HFFc6 (cell line): ENCODE measurements at places on chromosomes 13 and 19. TPM values are rescaled to one million over a fixed set of nuclear protein-coding genes. Genes with fewer than 3 reads are reported as not detected.
A peak's percentile ranks its signal among the peaks of the same experiment; 100 is the strongest.

GRCh38 chr13:60944016-60944415, 471.6 kb downstream of the PCDH20 start:
- no peak for DNase-seq

DNA sequence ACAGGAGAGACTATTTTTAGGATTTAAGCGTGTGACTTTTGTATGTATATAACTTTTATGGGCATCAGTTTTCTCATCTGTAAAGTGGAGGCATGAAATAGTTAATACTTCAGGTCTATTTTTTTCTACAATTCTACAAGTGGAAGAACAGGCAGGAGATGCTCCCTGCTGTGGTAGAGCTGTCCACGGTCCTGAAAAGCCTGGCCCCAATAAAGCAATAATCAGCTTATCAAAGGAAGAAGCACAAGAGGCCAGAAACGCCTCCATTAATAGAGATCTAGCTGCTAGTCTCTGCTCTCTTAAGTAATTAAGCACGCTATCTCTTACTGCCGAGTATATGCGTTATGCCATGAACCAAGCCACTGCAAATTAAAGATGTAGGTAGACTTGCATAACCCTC, 28.0 kb upstream of the WASF3 start:
- peak; percentile 41 for DNase-seq

DNA sequence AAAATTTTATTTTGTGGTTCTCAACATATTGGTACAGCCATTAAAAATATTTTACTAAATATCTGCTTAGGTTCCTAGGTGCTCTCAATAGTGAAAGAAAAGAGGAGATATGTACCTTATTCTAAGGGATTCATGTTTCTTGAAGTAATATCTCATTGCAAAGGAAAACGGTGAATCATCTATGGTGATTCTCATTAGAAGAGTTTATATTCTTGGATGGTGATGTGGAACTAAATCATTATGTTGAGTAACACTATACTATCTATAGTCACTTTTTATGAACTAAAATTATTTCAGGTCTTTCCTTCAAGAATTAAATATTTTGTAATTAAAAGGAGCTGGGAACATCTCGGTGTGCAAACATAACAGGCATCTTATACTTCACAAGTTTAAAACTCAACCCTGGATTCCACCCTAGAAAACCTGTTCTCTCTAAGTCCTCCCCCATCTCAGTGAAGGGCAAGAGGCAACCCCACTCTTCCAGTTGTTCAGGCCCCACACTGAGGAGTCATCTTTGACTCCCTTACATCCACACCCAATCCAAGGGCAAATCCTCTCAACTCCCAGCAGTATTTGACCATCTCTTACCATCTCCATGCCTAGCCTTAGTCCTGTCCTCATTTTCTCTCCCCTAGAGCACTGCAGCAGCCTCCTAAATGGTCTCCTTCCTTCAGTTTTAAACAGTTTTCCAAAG, 140.1 kb downstream of the RGCC start:
- DNase-seq = peak; percentile 30

DNA sequence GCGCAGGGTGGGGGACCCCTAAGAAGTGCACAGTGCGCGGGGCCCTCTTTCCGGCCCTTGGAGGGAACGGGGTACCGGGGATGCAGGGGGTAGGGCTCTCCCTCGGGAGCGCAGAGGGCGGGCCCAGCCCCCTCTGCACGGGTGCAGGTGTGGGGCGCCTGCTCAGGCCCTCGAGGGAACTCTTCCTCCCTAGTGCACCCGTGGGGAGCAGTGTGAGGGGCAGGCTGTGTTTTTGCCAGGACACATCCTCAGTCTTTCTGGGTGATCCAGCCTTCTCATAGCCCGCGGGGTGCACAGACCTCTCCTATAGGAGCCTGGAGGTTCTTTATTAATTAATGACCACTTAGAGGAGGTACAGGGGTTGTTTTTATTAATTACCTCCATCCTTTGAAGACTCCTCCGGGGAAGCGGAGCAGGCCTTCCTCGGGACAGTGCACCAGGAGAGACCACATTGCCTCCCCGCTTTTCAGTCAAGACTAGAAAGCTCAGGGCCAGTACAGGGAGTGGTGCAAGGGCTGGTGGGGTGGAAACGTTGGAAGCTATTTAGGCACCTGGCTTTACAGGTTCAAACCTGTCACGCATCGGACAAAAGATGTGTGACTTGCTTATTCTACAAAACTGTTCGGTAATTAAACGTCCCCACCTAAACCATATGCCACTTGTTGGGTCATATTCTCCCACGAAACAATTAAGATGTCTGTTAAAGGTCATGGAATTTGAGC, 598 bp upstream of the GJB6 start:
- no peak for DNase-seq

- peak; percentile 30 for DNase-seq
Observed at GRCh38 chr13:101490406-101491015, 38.0 kb downstream of the ITGBL1 start.

GRCh38 chr19:28596561-28597071, 616.3 kb downstream of the UQCRFS1 start:
- no peak for DNase-seq

DNA sequence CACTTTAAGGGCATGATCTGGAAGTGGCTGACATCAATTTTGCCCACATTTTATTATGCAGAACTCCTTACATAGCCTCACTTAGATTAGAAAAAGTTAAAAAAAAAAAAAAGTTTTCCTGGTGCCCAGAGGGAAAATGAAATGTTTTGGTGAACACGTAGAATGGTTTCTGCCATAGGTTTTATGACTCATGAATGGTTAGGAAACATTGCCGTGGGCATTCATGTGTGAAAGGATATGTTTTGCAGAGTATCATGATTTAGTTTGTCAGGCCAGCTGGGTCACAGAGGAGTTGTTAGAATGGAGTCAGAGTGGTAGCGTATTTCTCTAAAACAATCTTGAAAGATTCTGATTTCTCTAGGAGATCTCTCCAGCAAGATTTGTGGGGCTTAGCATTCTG, 133.8 kb downstream of the MRPL57 start:
- DNase-seq = peak; percentile 11

DNA sequence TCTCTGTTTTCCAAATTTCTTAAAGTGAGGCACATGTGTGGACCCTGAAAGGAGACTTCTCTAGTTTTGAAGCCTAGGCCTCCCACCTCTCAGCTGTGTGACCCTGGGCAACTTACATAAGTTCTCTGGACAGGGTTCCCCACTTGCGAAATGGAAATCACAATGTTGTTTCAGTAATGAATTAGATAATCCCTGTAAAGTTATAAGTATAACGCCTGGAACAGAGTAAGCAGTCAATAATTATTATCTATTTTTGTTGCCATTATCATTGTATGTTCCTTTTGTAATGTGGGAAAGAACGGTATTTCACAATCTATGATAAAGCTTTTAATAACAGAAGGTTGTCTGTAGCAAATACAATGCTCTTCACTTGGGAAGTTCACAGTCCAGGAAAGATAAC, 437.3 kb upstream of the ZNF507 start:
- no peak for DNase-seq

DNA sequence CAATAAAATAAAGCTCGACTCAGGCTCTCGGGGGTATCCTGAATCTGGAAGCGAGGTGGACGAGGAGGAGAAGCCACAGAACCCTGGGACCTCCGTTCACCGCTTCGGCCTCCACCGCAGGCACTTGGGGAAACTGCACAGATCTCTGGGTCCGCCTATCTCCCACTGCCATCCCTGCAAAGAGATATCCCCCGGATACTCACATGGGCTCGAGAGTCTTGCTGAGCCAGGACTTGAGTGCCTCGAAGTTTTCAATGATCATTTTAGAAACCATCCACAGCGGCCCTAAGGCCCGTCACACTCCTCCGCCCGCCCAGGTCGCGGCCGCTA, 589 bp downstream of the RBM26 start:
- no peak for DNase-seq

Gene SYNGR4
- not detected in 3 replicates for total RNA-seq

Gene ZNF419
- total RNA-seq = 6.3 and 8.9 TPM in 2 replicates

Gene ZNF534
- not detected in 3 replicates for total RNA-seq

Gene SLC25A41
- not detected in 3 replicates for total RNA-seq

Gene FSD1
- total RNA-seq = 9.2 to 14.7 TPM (median 13.7 TPM) in 3 replicates

Gene ZIK1
- 0.99 to 4.1 TPM (median 3.2 TPM) in 3 replicates for total RNA-seq
